ENCODE measurements at places on chromosomes 2 and 18.

DNA sequence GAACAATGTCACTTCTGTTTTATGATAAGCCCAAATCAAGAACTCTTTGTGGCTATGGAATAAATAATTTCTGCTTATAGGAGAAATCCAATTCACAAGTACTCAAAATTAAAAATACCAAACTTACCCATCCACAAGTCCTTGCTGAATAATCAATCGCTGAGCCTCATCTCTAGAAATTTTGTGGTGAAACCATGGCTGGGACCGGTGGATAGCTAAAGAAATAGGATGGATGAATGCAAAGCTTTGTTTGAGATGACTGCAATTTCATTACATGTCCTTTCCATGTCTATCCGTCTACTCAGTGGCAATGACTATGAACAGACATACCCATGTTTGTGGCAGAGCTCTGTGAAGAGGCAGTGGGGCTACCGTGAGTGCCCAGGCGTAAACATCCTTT, 124.4 kb downstream of the GRB14 start:
- no peak for DNase-seq

GRCh38 chr2:28360718-28361293, 31.9 kb upstream of the FOSL2 start:
- no peak for DNase-seq

GRCh38 chr2:218988164-218988563, 3.2 kb upstream of the FEV start:
- DNase-seq, result no peak

DNA sequence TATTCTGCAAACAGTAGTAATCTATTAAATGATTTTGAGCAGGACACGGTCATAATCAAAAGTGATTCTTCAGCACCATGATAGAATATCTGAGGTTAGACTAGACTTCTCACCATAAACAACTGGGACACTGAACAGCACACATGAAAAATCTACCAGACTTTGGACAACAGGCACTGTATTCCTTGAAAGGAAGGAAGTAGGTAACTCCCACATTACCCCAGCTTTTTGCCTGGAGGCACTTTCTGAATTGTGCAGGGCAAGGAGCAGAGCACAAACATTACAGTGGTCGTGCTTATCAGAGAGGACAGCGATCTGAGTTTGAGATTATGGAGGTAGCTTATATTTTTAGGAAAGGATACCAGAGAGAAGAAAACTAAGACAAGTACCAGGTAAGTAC, 25.3 kb upstream of the IL1RL1 start:
- DNase-seq, result no peak

GRCh38 chr2:210188190-210188589, 17.0 kb upstream of the KANSL1L start:
- no peak for DNase-seq

GRCh38 chr18:27331606-27332005, 146.5 kb upstream of the CHST9 start:
- no peak for DNase-seq

GRCh38 chr2:117703858-117704257, 110.6 kb upstream of the DDX18 start:
- no peak for DNase-seq

GRCh38 chr2:30505500-30506180, 58.6 kb downstream of the LCLAT1 start:
- no peak for DNase-seq

GRCh38 chr2:96264086-96264485, 1.7 kb downstream of the TMEM127 start:
- DNase-seq, result no peak

- no peak for DNase-seq
Measured at GRCh38 chr2:39050109-39050508, 70.7 kb downstream of the SOS1 start.

- DNase-seq, result no peak
Measured at GRCh38 chr18:45398448-45398847, 216.8 kb upstream of the SLC14A2 start.
